Hindlimb muscle (tissue), 1 donor: ENCODE measurements at places on chromosomes 2 and 18. TPM values are rescaled to one million over a fixed set of nuclear protein-coding genes. Genes with fewer than 3 reads are reported as not detected.
A peak's percentile ranks its signal among the peaks of the same experiment; 100 is the strongest.

Gene AP1S3
- 0.86 TPM for polyA plus RNA-seq

- DNase-seq, result no peak
Measured at GRCh38 chr18:48923746-48924629, 26.8 kb downstream of the SMAD7 start.

Gene METTL4
- polyA plus RNA-seq, result 9.9 TPM

Gene DTYMK
- polyA plus RNA-seq, result 27.0 TPM

Gene RASGRP3
- 26.4 TPM for polyA plus RNA-seq

- no peak for DNase-seq
Measured at GRCh38 chr2:189763908-189764661, 1.5 kb upstream of the OSGEPL1 start.

DNA sequence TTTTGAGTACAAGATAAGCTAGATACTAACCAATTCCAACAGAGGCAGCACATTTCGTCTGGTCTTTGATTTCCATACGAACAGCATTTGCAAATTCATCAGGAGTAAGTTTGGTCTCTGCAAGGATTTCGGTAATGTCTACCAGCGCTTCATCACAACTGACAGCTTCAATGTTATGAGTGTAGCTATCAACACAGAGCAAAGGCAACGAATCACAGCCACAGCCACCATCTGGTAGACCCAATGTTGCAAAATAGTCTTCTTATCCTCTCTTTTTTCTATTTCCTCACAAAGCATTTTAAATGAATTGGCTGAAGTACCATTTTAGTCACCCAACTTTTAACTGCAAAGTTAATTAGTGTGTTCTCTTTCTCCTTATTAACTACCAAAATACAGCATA lies 68.3 kb downstream of the REV1 start:
- DNase-seq, result no peak

DNA sequence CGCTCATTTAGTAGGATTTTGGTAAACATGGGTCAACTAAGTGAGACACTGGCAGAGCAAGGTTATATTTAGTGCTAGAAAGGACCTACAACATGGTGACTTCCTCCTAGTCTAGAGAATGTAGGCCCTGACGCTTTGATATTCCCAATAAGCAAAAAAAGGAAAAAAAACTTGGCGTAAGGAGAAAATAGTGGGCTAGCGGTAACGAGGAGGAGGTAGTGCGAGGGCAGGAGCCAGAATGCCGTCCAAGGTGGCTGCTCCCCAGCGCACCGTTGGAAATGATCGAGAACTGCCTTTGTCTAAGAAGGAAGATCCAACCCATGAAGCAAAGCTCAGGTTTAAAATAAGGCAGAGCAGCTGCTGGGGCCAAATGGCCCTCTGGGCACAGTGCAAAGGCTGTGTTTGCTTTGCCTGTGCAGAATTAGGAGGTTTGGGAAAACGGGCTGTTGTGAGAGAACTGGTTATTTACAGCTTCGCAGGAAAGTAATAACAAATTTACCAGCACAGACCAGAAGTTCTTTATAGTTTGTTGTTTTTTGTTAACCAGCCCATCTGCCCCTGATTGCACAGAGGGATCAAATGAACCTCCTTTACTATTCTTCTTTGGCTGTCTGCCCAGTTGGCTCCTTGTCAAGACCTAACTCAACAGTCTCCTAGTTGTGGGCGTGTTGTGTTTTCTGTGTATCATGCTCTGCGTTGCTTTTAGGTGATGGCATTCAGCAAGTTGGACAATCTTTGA lies 86.6 kb downstream of the ITGB1BP1 start:
- peak; percentile 54 for DNase-seq

Gene CFAP221
- polyA plus RNA-seq, result 0.15 TPM

DNA sequence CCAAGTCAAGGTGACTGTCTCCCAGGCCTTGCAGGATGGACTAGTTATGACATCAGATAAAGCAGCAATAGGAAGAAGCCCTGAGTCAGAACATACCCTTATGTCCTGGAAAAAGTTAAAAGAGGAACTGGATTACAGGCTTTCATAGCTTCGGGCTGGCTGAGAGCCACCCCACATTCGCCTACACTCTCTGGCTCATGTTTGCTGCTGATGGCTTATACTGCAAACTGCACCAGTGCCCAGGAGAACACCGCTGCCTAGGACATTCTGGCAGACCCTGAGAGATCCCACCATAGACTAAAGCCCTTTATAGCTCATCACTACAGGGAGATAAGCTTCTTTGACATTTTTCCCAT lies 20.3 kb downstream of the SLC8A1 start:
- DNase-seq, result no peak

DNA sequence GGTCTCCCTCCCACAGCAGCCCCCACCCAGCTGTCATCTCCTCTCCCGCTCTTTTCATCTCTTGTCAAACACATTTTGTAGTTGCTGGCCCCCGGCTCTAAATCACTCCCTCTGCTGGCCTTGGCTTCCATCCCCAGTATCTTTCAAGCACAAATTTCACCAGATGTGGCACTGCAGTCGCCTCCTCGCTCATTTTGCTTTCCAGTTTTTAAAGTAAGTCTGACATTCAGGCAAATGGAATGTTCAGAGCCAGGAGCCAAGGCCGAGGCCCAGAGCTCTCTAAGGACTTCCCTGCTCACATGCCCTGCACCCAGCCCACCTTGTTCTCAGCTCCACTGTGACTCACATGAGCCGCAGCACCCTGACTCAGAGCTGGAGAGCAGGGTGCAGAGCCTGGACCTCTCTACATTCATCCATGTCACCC lies 158.4 kb downstream of the GALNT14 start:
- no peak for DNase-seq

DNA sequence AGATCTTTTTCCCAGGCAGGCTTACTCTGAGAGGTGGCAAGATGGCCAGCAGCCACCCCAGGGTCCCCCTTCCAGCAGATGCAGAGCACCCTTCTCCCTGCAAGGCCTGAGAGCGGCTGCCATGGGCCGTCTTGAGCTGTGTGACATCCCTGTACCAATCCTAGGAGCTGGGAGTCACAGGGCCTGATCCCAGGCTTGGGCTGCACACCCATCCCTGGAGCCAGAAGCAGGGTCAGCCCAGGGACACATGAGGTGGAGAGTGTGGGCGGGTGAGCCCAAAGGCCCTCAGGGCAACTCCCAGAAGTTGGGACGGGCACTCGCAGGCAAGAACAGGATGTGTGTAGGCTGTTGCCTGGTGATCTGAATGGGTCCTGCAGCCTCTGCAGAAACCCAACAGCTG lies 40.5 kb downstream of the CROCC2 start:
- DNase-seq, result no peak

Gene PLEKHH2
- polyA plus RNA-seq, result 5.6 TPM
